Suppressor macrophage treated with lipopolysaccharide for 4 hours (primary cell): ENCODE measurements at places on chromosomes 3 and 15.
A peak's percentile ranks its signal among the peaks of the same experiment; 100 is the strongest.

GRCh38 chr3:72482589-72483321 lies 365.5 kb downstream of the SHQ1 start:
- DNase-seq: peak; percentile 96

DNA sequence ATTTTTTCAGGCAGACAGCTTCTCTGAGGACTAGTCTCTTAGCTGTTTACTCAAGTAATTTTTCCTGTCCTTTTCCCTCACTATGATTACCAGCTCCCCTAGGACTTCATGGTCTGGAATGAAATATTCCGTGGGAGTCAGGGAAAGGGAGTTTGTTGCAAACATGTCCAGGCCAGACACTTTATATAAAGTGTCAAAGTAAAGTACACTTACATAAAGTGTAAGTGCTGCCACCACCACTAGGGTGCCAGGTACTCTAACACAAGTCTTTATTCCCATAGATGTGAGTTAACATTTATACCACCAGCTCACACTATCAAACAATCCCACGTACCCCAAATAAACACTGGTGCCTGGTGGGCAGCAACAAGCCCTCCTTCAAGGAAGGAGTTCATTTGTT lies 179.8 kb downstream of the SNRPN start:
- no peak for DNase-seq

DNA sequence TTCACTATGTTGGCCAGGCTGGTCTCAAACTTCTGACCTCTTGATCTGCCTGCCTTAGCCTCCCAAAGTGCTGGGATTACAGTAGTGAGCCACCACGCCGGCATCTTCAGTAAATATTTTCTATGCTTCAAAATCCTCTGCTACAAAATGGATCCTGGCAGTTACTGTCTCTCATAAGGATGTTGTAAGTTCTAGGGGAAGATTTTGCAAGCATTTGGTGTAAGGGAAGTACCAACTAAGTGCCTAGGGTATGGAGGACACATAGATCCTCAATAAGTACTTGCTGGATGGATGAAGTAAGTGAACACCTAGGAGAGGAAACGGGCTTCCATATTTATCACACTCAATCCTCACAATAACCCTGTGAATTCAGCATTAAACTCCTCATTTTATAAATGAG lies 6.6 kb downstream of the TM4SF4 start:
- no peak for DNase-seq

DNA sequence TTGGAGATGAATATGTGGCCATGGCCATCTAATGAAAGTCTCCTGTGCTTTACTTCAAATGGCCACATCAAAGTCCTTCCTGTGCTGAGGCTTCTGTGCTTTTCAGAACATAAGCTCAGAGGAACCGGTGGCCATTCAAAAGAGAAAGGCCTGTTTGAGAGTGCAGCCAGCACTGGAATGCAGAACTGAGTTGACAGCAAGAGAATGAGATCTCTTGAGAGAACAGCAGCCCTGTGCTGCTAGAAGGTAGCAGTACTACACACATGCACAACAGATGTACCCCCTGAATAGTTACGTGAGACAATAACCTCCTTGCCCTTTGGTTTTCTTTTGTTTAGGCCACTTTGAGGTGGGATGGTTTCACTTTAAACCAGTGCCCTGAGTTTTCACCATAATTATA lies 292.5 kb downstream of the PTPRG start:
- no peak for DNase-seq

DNA sequence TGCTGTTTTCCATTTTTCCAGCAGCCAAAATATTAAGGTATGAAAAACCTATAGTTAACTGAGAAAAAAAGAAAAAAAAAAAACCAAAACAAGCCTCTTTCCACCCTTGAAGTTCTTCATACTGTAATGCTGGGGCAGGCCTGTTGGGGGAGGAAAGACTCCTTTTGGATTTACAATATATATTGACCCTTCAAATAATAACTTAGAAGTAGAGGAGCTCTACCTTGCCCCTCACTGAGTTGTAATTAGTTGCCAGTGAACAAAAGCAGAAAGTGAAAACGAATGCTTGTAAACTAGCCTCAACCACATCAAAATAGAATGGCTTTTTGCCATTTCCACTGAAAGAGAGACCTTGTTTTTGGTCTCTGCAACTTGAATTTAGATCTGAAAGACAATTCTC lies 326.6 kb downstream of the NR2F2 start:
- no peak for DNase-seq

- no peak for DNase-seq
These were observed 40.0 kb upstream of the FAM3D start for GRCh38 chr3:58706395-58707167.

DNA sequence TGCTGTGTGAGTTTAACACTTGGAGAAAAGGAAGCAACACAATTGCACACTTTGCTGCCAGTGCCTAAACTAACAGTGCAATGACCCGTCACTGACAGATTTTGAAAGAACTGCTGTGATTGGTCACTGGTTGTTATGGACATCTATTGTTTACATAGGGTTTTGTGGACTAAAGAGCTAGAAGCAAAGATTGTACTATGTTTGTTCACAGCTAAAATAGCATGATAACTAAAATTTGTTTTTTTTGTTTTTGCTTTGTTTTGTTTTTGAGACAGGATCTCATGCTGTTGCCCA lies 112.4 kb upstream of the GOLGA8J start:
- no peak for DNase-seq

DNA sequence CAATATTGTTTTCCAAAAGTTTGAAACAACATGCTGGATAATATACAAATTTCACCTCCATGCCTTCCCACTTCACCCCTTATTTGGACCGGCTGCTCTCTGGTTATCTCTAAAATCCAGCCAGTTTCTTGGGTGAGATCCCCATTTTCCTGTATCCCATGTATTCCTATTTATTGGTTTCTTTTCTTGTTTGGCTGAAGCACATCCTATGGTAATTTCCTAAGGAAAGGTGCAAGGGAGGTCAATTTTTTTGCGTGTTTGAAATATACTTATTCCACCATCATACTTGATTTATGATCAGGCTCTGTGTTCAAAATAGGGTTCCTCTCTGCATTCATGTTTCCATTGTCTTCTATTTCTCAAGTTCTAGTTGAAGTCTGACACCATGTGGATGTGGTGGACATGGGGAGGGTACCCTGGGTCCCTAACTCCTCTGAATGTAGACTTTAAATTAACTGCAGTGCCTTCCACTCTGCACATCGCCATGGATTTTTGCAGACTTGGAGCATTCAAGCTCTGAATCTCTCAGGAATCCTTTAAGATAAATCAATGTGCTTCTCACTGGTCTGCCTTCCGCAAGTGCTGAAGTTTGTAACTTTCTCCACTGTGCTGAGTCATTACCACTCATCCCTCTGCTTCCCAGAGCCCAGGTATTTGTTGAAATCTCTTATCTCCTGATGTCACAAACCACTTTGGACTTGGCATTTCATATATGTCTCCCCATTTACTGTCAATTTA lies 52.1 kb upstream of the TLE3 start:
- DNase-seq: no peak
